ENCODE measurements at places on chromosomes 12 and 14.
A peak's percentile ranks its signal among the peaks of the same experiment; 100 is the strongest.

DNA sequence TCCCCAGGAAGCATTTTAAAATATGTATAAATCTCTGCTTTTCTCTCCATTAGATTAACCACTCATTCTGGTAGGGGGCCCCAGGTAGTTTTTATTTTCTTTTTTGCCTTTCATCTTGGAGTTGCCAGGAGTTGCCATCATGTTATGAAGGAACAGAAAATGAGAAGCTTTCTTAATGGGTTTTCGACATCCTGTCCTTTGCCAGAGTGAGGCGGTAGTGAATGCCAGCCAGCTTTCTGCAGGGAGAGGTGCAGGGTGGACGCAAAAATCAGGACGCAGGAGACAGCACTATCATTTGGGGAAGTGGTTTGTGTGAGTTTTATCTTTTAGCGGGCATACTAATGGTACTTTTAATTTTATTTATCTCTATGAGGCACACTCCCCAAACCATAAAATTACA is 1.7 kb downstream of the RASSF8 start:
- DNase-seq, result peak; percentile 29

- DNase-seq, result no peak
Measured at GRCh38 chr12:69987579-69988091, 162.6 kb downstream of the MYRFL start.

DNA sequence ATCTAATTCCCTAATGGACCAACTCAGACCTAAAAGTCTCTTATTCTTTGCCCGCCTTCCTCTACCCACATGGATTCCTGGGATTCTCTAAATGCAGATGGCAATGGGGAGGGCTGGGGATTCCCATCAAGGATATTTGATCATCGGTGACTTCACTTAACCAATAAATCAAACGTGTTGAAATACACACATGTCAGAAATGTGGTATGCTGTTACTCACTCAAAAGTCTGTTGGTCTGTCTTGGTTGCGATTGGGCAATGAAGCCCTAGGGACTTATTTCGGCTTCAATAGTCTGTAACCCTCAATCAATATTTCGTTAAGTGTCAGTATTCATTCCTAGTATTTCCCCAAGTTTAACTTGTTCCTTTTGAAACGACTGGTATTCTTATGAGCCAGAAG is 117.2 kb upstream of the DIO3 start:
- DNase-seq, result no peak

DNA sequence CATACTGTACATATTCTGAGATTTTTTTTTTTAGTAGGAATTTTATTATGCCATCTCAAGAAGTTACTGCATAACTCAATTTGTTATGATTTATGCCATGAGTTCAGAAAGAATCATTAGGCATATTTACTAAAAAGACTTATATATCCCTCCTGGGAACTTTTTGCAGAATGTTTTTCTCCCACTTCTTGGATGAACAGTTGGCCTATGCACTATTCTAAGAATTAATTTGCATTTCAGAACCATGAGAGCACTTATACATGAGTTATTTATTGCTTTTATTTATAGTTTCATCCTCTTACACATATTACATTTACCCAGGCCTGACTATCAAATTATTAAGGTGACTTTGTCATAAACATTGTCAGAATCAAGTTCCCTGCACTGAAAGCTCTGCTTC is 6.3 kb upstream of the LRIG3 start:
- no peak for DNase-seq

DNA sequence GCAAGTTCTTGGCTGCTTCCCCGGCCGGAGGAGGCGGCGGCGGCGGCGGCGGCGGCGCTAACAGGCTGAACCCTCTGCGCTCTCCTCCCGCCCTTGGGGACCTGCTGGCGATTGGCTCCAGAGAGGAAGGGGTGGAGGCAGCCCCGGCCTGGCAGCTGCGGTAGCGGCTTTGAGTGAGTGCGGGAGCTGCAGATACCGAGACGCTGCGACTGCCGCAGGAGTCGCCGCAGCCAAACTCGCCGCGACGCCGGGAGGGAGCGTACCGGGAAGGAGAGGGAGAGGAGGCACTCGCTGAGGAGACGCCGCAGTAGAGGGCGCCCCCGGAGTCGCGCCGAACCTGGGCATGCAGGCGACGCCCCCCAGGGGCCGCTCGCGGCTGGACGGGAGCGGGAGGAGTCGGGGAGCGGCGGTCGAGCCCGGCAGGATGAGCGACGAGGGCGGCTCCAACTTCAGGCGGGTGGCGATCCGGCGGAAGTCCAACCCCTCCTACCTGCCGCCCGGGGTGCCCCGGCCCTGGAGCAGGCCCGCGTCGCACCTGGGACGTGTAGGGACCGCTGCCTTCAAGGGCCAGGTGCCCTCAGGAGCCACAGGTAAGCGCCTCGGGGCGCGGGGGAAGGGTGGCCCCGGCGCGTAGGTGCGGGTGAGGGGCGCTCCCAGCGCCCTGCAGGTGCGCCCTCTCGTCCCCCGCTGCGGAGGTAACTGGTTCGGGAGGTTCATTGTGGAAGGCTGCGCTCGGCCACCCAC is at the start of gene FGD4:
FGD4 (plus strand) TSS at position 189 of the 744 bp plus-strand sequence.
- peak; percentile 94 for DNase-seq
